ENCODE measurements at places on chromosomes 6 and 20.

DNA sequence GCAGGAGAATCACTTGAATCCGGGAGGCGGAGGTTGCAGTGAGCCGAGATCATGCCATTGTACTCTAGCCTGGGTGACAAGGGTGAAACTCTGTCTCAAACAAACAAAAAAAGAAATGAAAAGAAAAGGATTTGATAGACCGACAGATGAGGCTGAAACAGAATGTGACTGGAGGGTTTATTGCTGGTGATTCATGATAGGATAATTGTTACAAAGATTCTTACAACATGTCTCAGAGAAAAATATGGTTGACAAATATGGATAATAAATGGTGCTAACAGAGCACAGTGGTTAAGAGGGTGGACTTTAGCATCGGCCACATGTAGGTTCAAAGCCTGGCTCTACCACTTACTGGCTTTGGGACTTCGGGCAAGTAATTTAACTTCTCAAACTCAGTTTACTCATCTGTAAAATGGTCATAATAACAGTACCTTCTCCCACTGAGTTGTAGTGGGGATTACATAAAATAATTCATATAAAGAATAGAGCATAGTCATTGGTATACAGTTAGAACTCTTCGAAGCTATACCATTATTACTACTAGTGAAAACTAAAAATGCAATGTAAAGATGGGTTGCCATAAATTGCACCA lies 131.9 kb downstream of the MAP3K7 start:
- DNase-seq, result no peak

- DNase-seq, result no peak
These were observed 3.9 kb downstream of the PRDM1 start for GRCh38 chr6:106090001-106090400.

GRCh38 chr20:63026582-63027165 lies 19.9 kb upstream of the BHLHE23 start:
- no peak for DNase-seq

- DNase-seq, result no peak
These were observed 625.7 kb downstream of the HTR1B start for GRCh38 chr6:76837564-76837963.

DNA sequence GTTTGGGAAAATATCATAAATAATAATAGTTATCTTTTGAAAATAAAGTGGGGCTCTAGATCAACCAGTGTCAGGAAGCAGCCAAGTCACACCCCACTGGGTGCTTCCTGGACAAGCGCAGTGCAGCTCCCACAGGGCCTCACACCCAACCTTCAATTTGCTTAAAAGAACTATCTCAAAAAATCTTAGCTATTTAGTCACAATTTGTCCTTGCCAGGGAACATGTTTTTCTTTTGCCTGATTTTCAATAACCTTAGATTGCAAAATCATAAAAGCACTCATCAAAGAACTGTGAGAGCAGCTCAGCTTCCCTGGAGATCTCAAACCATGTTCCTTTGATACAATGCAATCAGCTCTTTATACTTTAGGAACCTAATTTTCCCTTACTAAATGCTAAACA lies 1.6 kb upstream of the NCOA7 start:
- DNase-seq, result no peak
